ENCODE measurements at places on chromosomes 6 and 20.

DNA sequence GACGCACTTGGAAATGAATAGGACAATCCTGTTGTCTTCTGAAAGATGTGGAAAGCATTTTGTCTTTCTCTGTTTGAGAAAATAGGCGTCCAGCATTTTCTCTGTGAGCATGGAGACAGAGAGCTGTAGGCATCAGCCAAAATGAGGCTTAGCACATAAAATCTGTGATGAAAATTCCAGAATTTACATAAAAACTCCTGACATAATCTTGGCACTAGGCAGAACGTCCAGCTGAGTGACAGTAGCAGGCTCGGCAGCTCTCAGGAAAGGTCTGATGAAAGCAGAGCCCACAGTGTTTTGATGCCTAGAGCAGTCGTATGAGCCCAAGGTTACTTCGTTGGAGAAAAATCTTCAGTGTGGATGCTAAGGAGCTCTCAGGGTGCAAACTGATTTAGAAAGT, 543.3 kb upstream of the MAP3K7 start:
- DNase-seq = no peak

DNA sequence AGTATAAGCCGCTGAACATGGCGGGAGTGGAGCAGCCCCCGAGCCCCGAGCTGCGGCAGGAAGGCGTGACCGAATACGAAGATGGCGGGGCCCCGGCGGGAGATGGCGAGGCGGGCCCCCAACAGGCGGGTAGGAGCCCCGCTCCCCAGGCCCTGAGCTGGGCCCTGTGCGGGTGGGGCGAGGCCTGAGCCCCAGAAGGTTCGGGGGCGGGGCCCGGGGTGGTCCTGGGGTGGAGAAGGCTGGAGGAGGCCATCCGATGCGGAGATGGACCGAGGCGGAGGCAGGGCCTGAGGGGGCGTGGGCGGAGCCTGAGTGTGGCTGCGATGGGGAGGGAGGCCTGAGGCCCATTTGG, 7.1 kb downstream of the L3MBTL1 start:
- no peak for DNase-seq

- DNase-seq = no peak
These were observed 489.1 kb downstream of the PREX1 start for GRCh38 chr20:48338717-48339116.

- DNase-seq = no peak
These were observed 133.7 kb downstream of the PTCHD4 start for GRCh38 chr6:47977314-47977713.

- no peak for DNase-seq
These were observed 34.7 kb downstream of the SLC35B3 start for GRCh38 chr6:8400663-8401062.

DNA sequence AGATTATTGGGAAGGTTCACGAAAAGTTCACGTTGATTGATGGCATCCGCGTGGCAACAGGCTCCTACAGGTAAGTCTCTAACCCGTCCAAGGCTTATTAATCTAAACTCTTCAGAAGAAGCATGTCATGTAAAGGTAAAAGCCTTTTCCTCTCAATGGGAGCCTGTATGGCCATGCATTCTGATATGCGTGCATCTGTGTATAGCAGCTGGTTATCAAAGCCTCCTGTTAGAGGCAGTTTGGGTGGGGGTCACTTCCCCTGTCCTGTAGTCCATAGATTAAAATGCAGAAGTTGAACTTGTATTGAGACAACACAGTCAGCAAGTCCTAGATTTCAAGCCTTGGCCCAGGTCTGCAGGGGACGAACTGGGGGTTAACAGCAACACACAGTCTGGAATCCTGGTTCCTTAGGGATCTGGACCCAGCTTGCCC, 14.2 kb upstream of the DHX35 start:
- DNase-seq = no peak
